ENCODE measurements at places on chromosomes 13 and 19.

DNA sequence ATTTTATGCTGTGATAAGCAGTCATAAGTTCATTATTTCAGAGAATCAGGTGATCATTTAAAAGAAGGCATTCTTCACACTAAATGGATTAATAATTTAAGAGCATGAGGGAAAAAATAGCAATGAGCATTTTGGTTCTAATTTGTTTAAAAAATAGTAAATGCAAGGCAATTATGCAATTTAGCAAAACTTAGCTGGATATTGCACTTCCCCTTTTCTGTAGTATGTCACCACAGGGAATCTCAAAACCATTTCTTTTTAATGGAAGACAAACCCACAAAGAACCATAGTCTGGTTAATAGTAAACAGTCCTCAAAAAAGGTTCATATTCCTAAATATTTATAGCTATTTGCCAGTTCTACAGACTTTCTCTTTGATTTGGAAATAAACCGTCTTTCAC, 30.2 kb downstream of the COG6 start:
- no peak for DNase-seq

DNA sequence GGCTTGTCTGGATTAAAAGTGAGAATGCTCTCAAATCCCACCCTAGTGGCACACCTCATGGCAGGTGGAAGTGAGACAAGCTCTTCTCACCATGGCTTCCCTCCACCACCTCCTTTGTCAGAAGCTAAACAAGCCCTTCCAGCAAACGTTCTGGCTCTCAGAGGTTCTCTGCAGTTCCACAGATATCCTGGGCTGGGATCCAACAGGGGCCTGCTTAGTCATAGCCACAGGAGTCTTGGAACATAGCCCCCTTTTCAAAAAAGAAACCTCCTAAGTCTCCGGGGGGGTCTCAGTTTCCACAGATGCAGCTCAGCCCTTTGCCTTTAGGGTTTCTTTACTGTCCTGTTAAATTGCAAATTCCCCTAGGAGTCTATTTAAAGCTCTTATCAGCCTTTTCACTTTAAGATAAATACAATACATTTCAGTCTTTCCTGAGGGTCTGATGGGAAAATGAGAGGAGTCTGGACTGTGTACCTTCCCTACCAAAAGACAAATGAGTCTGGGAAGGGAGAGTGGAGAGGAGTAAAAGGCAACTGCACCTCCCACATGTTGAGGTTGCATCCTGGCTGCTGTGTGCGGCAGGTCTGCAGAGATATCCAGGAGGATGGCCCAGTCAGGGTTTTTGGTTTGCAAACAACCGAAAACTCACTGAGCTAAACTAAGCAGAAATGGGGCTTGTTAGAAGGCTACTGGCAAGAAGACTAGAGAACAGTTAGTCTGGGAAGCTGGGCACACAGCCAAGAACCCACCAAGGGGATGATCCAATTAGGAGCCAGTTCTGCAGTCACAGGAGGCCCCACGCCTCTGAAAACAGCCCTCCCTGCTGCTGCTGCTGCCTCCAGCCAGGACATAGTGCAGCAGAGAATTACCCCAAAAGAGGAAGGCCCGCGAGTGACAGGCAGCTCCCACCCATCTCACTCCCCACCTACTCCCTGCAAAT, 41.4 kb upstream of the SERP2 start:
- DNase-seq = peak; percentile 88

DNA sequence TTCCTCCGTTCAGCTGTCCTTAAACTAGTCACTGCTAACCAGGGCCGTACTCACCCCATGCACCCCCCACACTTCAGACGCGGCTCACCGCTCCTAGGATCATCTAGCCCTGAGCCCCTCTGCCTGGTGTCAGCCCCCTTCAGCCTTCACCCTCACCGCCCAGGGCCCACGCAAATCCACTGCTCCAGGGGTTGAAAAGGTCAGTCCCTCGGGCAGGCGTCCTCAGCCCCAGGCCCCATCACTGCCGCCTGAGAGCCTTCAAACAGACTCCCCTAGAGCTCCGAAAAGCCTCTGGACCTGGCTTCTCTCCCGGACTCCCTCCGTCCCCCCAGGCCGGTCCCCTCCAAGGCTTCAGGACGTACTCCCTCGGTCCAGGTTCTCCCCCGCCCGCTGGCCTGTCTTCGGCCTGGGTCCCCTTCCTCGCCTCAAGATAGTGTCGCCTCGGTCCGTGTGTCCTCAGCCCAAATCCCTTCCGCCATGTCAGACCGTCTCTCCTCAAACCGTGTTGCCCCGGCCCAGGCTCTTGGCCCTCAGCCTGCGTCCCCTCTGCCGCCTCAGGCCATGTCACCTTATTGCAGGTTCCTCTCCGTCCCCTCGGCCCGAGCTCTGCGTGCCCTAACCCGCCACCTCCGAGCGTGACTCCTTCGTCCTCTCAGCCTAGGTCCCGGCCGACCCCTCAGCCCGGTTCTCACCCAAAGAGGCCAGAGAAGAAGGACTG, 553 bp downstream of the NAPA start:
- no peak for DNase-seq

GRCh38 chr13:114059946-114060860, 72.2 kb downstream of the RASA3 start:
- DNase-seq = peak; percentile 57
